ENCODE measurements at places on chromosomes 2 and 18. TPM values are rescaled to one million over a fixed set of nuclear protein-coding genes. Genes with fewer than 3 reads are reported as not detected.

DNA sequence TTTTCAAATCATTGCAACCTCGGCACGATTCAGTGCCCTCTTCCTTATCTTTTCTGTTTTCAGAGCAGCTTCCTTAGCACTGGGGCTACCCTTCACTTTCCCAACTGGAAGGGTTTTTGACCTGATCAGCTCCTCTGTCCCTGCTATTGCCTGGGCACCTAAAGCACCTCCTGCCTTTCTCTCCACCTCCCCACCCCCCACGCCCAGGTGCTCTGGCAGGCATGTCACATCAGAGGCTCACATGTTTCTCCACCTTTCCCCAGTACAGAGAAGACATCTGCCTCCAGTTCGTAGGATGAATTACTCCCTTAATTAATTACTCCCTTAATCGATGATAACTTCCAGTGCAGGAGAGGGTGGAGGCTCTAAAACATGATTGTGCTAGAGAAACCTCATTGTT, 88.7 kb upstream of the LCLAT1 start:
- no peak for DNase-seq

- no peak for DNase-seq
Measured at GRCh38 chr18:45253973-45254708, 361.1 kb upstream of the SLC14A2 start.

DNA sequence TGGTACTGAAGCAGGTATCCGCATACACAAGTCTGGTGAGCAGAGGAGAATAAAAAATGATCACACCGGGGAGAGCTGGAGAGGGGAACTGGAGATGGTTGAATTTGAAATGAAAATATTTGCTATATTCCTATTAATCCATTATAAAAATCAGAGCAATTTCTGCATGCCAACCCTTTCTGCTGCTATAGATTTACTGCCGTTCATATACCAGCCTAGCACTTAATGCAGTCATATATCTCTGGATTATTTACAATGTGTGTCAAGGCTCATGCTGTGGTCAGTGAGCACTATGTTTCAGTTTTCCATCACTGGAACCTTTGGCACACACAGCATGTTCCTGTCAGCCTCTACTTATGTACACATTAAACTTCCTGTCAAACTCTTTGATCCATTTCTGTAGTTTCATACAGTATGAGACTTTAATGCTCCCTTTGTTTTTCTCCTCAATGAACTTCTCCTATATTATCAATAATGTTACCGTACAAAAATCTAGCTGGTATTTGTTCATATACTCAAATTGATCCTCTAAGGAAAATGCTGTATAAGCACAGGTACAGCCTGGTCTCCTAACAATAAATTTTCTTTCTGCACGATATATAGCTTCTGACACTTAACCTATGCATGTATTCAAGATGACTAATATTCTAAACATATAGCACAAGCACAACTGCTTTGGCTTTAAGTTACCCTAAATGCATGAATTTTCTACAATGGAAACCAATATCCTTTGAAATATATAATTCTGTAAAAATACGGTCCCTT, 36.7 kb downstream of the FANCL start:
- no peak for DNase-seq

DNA sequence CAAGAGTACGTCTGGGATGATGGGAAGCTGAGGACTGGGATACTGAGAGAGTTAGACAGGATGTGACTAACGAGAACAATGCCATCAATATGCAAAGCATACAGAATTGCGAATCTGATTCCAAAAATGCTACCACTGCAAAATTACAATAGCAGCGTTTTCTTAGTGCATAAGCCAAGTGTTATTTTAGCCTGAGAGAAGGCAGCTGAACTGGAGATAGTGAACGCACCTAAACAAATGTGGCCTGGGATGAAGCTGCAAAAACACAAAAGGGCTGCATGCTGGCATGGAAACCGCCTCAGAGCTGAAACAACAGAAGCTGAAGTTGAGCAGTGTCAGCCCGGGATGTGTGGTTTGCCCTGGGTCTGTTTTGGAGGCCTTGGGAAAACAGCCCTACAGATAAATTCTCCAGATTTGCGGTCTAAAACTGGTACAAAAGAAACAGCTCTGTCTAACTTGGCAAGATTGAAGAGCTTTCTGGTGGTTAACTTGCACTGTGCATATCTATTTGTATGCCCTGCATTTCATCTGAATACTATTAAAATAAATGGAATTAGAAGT, 45.5 kb downstream of the LYPD6 start:
- no peak for DNase-seq

The PPP1CB gene
- 203 TPM for total RNA-seq

All from kidney epithelial cell (primary cell).